ENCODE measurements at places on chromosomes 2 and 18.

GRCh38 chr2:134372611-134373131 is 118.8 kb downstream of the MGAT5 start:
- peak; percentile 46 for DNase-seq

- peak; percentile 30 for DNase-seq
These were observed 173.0 kb downstream of the CTIF start for GRCh38 chr18:48711651-48712486.

- no peak for DNase-seq
These were observed 177.5 kb downstream of the RBM43 start for GRCh38 chr2:151083856-151084795.

GRCh38 chr2:39266139-39266805 is 22.5 kb upstream of the CDKL4 start:
- DNase-seq, result no peak

DNA sequence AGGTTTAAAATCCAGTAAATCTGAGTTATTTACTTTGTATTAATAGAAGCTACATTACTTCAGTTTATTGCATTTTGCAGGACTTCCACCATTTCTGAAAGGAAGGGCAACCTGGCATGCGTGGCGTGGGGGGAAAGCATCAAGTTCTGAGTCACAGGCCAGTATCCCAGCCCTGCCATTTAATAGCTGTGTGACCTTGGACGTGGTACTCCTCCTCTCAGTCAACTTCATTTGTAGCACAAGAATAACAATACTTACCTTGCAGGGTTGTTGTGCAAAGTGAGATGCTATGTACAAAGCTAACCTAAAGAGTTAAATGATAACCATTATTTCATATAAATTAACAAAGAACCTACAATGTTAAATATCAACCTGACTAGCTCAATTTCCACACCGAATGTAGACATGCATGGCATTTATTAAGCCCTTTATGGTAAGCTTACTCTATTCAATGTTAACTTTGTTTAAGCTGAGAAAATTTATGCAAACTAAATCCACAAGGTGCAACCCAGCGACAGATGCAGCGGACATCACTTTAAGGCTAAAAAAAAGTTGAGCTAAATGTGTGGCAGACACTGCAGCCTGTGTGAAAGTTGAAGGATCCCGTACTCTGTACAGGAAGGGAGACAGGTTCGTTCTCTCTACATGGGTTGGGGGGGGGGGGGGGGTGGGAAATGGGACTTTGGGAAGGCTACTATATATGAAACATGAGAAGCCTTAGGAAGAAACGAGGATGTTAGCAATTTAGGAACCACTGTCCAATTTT is 17.2 kb upstream of the STPG4 start:
- DNase-seq, result no peak
